GM20000 (cell line): ENCODE measurements at places on chromosomes 11 and 22.

- DNase-seq: no peak
Measured at GRCh38 chr11:13857828-13858227, 104.7 kb upstream of the SPON1 start.

DNA sequence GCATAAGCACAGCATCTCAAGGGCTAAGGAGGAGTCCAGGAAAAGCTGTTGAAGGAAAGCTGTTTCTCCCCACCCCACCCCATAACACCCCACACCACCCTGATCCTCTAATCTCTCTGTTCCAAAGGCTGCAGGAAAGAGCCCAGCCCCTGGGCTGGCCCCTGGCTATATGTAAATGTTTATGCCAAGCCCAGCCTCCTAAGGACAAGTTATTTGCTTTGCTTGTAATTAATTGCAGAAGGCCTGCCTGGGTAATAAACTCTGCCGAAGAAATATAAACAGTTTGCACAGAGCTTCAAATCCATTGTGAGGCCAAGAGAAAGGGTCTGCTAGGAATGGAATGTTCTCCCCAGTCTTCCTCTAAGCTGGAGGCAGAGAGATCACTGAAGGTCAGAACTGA lies 21.2 kb downstream of the ARRB1 start:
- DNase-seq: no peak

GRCh38 chr11:71543866-71544265 lies 4.4 kb upstream of the KRTAP5-9 start:
- DNase-seq: no peak

DNA sequence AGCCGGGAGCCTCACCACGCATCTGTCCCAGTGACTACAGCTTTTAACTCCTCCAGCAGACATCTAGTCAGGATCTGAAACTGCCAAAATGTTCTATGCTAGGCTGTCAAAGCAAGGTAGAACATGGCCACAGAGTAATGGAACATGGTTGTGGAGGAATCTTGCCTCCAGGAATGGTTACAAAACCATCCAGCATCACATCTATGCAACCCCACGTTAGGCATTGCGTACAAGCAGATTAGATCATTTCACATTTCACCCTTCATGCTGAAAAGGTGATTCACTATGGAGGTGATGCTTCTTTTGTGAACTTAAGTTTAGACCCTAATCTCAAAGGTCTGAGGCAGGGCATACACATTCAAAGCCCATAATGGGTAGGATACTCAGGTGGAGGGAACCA lies 103.0 kb downstream of the PARVA start:
- no peak for DNase-seq

DNA sequence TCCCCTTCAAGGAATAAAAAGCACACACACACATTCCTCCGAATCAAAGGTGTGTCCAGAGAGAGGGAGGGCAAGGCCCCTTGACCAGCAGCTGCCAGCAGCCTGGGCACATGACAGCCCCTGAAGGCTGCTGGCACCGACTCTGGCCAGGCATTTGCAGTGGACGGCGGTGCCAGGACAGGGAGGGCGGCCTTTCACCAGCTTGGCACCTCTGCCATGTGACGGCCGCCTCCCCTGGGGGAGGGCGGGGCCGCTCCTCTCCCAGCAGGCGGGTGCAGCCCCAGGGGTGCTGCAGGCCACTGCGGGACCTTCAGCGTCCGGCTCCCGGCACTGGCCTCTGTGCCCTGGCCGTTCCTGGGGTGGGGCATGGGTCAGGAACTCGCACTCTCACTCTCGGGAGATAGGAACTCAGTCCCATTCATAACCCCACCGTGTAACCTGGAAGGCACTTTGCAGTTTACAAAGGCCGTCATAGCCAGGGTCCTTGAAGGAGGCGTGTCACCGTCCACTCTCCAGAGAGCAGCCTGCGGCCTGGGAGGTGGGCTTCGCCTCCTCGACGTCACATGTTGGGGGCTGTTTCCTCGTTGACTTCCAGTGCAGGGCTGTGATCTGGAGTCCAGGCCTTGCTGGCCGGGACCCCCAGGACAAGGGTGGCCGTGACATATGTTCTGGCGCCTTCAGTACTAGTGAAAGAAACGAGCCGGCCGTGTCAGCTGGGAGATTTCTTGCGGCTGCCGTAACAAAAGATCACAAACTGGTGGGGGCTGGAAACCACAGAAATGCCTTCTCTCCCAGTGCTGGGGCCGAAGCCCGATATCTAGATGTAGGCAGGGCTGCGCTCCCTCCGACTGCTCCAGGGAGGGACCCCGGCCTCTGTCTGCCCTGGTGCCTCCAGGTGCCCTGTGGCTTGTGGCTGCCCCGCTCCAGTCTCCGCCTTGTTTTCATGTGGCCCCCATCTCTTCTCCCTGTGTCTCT lies 39.9 kb upstream of the SMIM38 start:
- no peak for DNase-seq

DNA sequence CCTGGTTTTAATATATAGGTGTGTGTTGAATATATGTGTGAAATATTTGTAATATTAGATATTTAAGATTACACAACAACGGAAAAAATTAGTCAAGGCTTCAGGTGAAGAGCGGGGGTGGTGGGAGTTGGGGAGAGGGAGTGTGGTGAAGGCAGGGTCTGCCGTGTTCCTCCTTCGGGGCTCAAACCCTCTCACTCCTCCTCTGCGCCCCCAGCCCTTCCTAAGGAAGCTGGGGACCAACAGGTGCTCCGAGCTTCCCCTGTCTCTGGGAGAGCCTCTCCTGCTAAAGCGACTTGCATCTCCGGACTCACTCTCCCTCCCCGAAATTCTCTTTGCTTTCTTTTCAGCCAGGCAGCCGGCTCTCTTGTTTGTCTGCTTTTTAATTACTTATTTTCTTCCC lies 960 bp upstream of the CADM1 start:
- DNase-seq: no peak

DNA sequence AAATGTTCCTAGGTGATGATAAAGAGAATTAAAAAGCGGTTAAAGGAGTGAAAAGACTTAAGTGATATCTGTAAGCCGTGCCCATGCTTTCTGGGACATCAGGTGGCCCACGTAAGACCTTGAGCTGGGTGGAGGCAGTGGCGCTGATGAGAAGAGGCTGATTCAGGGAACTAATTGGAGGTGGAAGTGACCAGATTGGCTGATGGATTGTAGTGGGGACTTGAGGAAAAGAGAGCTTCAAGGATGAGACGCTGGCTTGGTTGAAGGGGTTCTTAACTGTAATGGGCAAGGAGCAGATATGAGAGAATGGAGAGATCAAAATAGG lies 69.1 kb upstream of the EP300 start:
- no peak for DNase-seq

DNA sequence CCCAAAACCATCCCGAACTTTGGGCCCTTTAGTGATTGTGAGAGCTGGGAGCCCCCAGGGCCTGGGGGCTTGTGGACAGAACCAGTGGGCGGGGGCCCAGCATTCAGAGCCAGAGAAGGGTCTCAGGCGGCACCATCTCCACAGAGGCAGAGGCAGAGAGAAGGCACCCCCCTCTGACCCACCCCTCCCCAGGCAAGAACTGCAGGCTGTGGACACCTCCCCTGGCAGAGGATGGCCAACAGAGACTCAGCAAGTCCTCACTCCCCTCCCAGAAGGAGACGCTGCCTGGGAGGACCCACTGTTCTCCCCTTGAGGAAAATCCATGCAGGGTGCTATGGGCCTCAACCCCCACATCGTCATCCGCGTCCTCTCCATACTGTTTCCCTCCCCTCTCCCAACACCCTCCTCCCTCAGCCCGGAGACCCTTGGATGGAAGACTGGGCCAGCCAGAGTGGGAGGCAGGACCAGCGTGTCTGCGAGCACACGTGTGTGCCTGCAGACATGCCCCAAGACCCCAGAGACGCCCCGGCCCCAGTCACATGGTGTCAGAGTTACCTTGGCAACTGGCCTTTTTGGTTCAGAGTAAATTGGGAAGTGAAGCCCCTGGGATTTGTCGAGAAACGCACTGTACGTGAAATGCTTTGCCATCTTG lies 42.6 kb downstream of the KCNC1 start:
- DNase-seq: no peak

DNA sequence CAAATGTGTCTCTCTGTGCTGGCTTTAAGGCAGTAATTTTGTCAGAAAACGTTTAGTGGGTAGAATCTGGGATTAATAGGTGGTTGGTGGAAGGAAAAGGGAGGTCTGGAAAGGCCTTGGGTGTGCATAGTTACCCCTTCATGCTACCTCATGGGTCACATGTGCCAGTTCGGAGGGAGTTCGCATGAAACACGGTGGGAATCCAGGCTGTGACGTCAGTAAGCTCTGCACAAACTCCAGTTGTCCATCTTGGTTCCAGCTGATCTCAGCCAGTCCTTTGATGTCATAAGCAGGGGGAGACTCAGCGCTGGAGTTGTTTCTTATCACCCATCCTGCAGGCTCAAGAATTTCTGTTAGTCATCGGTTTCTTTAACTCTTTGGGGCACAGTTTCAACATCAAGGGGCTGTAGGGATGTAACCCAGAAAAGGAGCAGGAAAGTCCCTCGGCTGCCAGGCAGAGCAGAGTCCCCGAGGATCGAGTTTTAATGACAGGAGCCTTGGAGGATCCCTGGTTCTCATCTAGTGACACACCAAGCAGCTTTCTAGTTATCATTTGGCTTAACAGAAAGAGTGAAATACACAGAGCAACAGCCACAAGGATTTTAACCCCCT lies 28.9 kb downstream of the MOV10L1 start:
- no peak for DNase-seq

DNA sequence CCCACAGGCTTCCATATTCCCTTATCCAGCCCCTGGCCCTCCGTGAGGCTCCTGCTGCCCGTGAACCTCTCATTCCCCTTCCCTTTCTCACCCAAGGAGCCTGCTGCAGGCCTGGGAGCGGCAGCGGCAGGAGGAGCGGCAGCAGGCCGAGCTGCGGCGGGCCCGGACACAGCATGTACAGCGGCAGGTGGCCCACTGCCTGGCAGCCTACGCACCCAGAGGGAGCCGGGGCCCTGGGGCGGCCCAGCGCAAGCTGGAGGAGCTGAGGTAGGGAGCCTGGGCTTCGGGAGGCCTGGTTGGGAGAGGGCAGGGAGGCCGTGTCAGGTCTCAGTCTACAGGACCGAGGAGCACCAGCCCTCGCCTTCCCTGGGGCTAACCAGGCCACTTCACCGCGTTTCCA lies 8.1 kb upstream of the SART1 start:
- no peak for DNase-seq

DNA sequence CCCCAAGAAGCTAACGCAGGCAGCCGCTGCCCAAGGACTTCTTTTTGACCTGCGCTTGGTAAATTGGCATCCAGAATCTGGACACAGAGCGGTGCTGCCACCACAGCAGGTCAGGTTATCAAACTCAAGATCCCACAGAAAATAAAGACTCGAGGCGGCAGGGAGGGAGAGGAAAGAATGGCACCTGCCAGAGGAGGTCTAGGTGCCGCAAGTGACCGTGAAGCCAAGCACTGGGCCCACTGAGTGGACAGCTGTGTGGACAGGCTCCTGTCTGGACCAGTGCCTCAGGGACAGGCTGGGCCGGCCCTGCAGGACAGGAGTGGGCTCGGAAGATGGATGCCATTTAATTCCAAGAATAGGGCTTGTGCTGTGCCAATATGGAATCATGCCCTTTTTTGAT lies 27.4 kb downstream of the BID start:
- DNase-seq: no peak

- peak; percentile 87 for DNase-seq
Measured at GRCh38 chr11:121367001-121367843, 74.7 kb downstream of the SC5D start.

- DNase-seq: no peak
Measured at GRCh38 chr11:15671216-15671615, 556.5 kb downstream of the INSC start.

- no peak for DNase-seq
Measured at GRCh38 chr11:64098318-64098831, 62.6 kb downstream of the FLRT1 start.

DNA sequence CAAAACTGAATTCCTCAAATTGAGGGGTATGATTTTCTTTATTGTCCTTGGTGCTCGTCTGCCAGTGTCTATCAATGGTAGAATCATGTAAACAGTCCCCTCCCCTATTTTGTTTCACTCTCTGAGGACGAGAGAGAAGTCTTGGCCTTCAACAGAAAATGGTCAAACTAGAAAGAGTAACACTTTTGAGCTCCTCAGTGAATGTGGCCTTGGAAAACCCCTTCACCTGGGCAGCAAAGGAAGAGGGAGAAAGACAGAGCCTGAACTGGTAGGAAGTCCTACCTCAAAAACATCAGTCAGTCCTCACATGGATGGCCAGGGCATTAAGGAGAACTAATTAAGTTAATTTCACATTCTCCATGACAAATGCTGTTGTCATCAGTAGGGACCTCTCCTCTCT lies 86.1 kb upstream of the TOP3B start:
- DNase-seq: no peak

DNA sequence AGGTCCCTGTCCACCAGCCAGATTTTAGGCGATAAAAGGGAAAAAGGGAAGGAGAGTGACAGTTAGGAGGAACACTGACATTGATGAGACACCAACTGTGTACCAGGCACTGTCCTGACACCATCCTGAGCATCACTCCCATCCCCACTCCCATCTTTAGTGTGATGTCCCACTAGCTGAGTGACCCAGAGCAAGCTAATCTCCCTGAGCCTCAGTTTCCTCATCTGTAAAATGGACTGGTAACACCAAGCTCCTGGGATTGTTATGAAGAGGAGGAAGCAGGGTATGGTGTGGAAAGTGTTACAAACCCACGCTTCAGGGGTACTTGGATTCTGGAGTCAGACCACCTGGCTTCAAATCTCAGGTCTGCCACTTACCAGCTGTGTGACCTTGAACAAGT lies 8.5 kb upstream of the P2RY6 start:
- DNase-seq: no peak

GRCh38 chr11:124101737-124102136 lies 13.5 kb upstream of the VWA5A start:
- no peak for DNase-seq

DNA sequence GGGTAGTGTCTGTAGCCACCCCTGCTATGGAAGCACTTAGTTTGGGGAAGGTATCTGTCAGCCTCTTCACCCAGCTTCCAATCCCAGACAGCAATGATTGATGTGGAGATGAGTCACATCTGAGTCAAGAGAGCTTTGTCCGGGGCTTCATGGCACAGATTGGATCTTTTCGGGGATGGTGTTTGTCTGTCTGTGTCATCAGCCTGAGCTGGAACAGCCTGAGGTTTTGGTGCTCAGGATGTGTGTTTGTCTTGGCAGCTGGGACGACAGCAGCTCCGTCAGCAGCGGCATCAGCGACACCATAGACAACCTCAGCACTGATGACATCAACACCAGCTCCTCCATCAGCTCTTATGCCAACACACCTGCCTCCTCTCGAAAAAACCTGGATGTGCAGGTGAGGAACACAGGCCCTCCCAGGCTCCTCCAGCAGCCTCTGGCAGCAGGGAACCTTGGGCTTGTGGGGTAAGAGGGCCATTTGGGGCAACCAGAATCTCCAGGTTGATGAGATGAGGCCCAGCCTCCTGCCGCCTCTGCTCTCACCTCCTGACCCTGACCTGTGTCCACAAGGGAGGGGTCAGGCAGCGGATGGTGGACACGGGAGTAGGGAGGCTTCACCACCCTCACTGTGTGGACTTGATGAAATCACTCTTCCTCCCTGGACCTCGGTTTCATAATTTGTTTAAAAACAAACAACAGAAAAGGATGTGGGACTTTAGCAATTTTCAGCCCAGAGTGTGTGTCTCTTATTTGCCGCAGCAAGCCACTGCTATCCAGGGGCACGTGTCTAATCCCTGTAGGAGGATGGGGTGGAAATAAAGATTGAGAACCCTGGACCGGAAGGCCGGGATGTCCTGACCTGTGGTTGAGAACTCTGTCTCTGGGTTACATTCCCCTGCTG lies 124.3 kb downstream of the DBX1 start:
- no peak for DNase-seq
